ENCODE measurements at places on chromosomes 12 and 14.

DNA sequence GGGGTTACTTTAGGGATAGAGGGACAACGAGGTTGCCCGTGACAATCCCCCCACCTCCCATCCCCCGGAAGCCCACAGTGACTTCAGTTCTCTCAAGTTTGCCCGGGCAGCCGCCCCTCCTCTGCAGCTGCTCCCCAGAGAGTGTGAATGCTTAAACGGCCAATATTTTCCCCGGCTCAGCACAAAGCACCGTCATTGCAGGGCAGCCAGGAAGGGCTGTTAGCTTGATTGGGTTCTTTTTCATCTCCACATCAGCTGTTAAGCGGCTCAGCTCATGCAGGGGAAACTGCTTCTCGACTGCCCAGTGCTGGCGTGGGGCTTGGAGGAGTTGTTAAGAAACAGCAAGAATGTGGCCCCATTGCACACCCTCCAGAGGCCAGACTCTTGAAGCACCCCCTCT is 120.5 kb upstream of the NCOR2 start:
- DNase-seq: no peak

- DNase-seq: peak; percentile 74
Observed at GRCh38 chr12:12786706-12787601, 1.5 kb downstream of the APOLD1 start.

DNA sequence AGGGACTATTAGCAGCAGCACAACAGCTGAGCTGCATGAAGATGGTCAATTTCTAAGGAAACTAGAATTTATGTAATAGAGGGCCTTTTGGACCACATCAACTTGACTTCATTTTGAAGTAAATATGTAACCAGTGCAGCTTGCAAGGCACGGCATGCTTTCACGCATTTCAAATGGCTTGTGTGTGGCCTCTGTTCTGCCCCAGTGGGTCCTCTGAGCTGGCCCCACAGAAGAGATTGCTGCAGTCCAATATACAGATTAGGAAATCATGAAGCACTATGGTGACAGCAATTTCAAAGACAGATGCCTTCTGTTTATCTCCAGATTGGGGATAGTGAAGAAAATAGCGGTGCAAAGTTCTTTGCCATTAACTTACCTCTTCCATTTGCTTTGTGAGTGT is 101.4 kb downstream of the PDZRN4 start:
- DNase-seq: no peak

DNA sequence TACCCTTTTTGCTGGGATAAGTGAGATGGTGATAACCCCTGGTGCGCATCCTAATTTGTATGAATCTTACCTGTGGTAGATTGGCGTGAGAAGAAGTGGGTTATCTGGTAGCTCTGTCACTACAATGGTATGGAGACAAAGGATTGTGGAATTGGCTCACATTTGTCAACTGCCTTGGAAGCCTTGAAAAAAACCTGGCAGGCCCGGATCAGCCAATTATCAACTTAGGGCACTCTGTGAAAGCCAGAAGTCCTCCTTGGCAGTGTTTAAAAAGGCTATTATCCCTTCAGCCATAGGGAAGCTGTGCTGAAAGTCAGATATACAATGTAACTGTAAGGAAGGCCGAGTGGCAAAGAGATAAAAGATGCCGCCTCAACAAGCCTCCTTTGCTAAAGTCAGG is 56.5 kb downstream of the WASHC3 start:
- no peak for DNase-seq

DNA sequence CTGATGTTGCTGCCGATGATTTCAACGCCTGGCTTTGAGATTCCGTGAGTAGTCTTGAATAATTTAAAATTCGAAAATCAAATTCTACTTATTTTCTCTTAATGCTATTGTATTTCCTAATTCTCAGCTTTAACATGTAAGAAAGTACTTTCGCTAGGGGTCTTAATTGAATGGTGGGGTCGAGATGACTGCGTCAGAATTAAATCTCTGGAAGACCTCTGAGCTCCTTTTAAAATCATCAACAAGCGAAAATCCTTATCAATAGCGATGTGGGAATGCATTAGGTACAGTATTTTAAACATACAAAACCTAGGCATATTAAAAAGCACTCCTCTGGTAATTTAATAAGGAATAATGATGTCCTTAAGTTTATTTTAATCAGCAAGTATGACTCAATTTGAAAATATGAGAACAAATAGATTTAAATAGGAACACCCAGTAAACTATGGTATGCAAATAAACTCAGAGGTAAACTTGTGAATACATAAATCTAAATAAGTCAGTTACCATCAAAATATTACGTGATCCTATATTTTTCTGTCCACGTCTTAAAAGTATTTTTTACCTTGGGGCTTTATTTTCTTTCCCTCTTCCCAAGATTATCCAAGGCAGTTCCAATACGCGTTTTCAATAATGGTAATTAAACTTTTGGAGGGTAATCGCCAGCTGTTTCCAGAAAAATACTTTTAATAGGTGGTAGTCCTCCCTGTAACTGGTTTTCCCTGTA is 1.4 kb downstream of the FOXA1 start:
- no peak for DNase-seq

GRCh38 chr12:110677206-110677911 is 11.6 kb downstream of the HVCN1 start:
- no peak for DNase-seq

- DNase-seq: no peak
Observed at GRCh38 chr12:98146487-98146886, 368.9 kb upstream of the TMPO start.

DNA sequence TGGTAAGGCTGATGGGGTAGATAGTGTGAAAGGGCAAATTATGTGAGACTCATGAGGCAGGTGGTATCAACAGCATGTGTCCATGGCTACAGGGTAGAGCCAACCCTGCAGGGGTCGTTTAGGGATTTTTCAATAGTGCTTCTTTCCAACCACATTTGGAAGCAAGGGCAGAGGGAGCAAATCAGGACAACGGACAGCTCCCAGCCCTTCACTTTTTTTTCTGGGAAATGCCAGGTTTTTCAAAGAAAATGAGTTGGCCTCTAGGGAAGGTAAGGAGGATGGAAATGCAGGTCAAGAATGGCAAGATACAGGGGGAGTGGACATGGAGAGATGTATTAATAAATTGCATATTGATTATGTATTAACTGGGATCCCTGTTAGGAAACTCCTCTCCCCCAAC is 4.9 kb upstream of the CMA1 start:
- DNase-seq: no peak

- DNase-seq: no peak
Observed at GRCh38 chr12:53207042-53207441, at the start of gene ITGB7. TSS of gene ITGB7 (minus strand) at chr12:53207251. CDS start at chr12:53200443, 6,808 bp downstream.

DNA sequence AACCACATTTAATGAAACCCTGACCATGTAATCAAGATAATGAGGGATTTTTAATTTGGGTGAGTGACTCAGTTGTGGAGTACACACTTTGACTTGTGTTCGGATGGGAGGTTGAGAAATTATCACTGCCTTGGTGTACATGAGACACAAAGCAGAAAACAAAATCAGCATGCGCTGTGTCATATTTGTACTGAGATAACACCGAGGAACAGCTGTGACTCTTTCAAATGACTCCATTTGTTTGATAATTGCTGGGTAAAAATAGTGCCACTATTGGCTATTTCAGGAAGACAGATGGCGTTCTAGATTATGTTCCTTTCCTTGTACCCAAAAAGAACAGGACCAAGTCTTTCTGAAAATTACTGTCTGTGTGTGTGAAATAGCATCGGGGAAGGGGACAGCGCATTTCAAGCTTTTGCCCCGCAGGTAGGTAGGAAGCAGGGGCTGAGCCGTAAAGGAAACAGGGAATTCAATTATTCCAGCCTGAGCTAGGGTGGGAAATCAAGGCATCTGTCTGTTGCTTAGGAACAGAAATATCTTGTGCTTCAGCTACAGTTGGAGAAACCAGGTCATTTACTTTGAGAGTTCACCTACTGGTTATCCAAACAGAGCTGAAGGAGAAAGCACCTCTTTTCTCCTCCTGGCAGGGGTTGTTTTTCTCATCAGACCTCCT is 114.3 kb downstream of the SNAPC1 start:
- DNase-seq: no peak

DNA sequence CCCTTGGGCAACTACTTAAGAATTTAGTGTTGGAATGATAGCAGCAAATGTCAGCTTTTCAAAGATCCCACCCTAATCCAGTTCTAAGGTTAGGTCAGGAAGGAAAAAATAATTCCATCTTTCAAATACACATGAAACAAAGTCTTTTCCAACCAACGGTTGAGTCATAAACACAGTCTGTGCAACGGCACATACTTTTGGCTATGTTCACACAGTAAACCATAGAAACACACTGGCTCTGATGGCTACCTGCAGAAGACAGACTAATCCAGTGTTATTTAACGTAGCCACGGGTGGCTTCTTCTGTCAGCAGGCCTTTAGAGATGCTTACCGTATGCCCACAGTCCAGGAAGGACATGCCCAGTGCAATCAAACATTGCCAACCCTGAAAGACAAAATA is 35.7 kb downstream of the HIGD1C start:
- peak; percentile 48 for DNase-seq

DNA sequence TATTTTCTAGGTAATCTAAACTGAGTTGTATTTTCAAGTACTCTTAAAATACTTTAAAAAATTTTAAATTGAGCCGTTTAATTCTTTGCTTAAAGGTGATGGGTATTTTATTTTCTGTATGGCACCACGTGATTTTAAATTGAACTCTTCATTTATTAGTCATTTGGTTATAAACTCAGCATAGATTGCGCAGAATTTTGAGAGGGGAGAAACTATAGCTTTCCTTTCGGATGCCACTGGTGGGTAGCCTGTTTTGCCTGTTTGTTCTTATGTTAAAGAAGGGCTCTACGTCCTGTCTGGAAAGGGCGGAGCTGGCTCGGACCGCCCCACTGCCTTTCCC is 411 bp upstream of the STYX start:
- no peak for DNase-seq

DNA sequence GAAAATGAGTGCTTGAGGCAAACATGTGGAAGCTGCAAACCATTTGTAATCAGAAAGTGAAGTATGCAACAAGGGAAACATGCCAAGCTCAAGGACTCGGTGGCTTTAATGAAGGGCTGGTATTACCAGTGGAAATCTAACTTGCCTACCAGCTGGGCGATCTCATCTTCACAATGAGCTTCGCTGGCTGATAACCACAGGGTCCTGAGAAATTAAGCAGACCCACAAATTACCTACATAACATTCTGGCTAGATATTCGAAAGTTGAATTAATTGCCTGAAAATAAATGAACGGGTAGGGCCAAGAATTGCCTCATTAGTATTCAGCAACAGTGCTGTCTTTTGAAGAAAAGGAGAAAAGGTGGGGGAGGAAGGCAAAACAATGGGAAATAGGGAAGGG is 439.4 kb downstream of the PDZRN4 start:
- no peak for DNase-seq

GRCh38 chr12:112907415-112908157 is 824 bp downstream of the OAS1 start:
- DNase-seq: no peak

- DNase-seq: no peak
Observed at GRCh38 chr12:9625019-9625418, 17.3 kb upstream of the KLRB1 start.

DNA sequence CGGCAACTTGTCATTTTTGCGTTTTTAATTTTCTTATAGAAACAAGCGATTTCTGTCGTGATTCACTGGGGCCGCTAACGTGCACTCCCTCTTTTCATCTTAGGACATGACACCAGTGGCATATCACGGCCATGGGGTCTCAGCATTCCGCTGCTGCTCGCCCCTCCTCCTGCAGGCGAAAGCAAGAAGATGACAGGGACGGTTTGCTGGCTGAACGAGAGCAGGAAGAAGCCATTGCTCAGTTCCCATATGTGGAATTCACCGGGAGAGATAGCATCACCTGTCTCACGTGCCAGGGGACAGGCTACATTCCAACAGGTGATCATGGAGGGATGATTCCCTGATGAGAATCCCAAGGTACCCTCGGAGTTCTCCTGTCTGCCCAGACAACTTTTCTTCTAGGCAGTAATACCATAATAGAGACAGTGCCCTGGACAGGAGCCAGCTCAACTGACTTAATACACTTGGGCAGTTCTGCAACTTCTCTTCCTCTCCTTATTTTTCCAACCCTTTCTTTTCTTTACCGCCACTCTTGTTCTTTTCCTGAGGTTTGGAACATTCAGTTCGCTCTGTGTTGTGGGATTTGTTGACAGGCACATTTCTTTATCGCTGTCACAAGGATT is 821 bp downstream of the TMEM106C start:
- no peak for DNase-seq

GRCh38 chr12:31895449-31896150 is 63.6 kb upstream of the RESF1 start:
- no peak for DNase-seq

GRCh38 chr14:68679746-68680467 is 113.0 kb downstream of the ZFP36L1 start:
- no peak for DNase-seq

GRCh38 chr14:64634558-64634957 is 69.7 kb upstream of the PLEKHG3 start:
- no peak for DNase-seq

GRCh38 chr12:129550353-129550752 is 353.5 kb downstream of the TMEM132D start:
- no peak for DNase-seq

DNA sequence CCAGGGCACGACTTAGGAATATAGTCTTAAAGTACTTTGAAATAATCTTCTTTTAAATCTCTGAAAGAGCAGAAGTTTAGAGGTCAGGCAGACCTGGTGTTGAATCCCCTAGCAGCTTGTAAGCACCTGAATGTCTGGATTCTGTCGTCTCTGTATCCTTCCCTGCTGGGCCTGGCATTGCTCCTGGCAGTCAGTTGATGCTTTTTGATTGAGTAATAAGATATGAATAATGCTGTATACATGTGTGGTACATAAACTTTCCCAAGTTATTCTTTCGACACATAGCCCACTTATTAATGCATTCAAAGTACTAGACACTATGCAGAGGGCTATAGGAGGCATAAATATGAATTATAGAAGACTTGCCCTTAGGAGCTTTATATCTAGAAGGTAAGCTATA is 31.4 kb downstream of the EVL start:
- peak; percentile 71 for DNase-seq

DNA sequence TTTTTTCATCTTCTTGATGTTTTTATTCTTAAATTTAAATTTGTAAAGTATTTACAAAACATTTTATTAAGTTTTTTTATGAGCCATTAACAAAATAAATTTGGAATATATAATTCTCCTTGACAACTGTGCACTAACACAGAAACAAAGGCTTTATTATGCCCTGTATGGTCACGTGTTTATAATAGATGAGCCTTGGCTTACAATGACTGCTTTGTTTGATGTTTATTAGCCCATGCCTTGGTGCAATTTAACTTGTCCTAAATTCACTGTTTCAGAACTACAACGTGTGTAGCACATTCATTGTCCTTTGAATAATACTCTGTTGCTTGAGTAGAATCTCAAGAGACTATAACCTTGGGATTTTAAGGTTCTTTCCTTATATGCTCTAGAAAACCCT is 59.8 kb downstream of the CNTN1 start:
- DNase-seq: no peak

DNA sequence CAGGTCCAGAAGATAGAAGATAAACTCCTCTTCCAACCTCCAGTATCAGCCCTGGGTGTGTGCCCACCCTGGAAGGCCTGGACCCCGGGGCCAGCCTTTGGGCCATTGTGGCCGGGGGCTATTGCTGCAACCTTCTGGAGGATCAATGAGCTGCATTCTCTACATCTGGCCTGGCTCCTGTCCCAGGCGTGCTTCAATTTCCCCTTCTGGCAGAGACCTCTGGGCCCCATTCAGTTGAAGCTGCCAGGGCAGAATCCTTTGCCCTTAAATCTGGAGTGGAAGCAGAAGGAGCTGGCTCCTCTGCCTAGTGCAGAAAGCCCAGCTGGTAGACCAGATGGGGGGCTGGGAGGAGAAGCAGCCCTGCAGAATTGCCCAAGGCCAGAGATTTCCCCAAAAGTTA is 10.0 kb downstream of the NYNRIN start:
- DNase-seq: no peak

Measured in fibroblast of mammary gland (primary cell).